ENCODE measurements at places on chromosomes 12 and 14.

DNA sequence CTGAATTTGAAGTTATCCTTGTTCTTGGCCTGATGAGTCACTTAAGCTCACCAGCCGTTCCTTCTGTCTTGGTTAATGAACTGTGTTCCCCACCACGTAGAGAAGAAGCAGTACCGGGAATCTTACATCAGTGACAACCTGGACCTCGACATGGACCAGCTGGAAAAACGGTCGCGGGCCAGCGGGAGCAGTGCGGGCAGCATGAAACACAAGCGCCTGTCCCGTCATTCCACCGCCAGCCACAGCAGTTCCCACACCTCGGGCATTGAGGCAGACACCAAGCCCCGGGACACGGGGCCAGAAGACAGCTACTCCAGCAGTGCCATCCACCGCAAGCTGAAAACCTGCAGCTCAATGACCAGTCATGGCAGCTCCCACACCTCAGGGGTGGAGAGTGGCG lies 68.2 kb downstream of the FRMD6 start:
- no peak for DNase-seq

- no peak for DNase-seq
Observed at GRCh38 chr14:92785667-92786426, 8.3 kb upstream of the GOLGA5 start.

DNA sequence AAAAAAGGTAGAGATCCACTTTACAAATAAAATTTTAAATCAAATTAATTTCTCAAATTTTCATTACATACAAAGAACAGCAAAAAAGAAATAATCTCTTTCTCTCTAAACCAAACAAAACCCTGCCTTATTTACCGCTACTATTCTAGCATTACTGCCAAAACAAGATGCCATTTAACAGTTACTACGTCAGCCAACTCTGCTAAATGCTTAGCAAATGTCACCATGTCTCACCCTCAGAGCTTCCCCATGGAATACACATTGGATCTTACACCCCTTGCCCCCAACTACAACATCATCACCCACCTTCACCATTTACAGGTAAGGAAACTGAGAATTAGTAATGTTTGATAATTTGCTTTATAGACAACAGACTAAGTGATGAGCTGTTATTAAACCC lies 23.0 kb upstream of the NR2C1 start:
- DNase-seq, result no peak

DNA sequence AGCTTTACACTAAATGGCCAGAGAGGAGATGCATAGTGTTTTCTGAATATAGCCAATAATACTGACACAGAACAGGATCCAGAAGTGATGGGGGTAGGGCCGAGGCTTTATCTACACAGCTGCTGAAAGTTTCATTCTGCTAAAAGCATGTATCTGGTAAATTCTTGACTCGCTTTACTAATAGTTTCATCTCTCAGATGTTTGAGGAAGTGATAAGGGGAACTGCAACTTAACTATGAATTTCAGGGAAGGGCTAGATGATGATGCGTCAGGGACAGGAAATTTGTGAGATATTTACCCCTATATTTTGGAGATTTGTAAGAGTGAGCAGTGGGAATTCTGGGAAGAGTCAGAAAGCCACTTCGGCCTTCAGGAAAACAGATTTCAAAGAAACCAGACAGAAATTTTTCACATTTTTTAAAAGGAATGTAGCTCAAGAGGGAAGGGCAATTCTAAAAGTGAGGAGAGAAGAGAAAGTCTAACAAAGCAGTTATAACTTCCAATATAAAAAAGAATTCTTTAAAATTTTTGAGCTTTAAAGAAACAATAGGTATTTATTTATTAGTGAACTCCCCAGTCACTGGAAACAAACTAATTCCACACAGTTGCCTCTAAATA lies 243.1 kb downstream of the BCAT1 start:
- no peak for DNase-seq

- DNase-seq, result no peak
Observed at GRCh38 chr12:75471902-75472890, 8.4 kb upstream of the GLIPR1 start.

GRCh38 chr12:52528641-52529143 lies 8.5 kb upstream of the KRT5 start:
- no peak for DNase-seq
